ENCODE measurements at places on chromosomes 11 and 22.

DNA sequence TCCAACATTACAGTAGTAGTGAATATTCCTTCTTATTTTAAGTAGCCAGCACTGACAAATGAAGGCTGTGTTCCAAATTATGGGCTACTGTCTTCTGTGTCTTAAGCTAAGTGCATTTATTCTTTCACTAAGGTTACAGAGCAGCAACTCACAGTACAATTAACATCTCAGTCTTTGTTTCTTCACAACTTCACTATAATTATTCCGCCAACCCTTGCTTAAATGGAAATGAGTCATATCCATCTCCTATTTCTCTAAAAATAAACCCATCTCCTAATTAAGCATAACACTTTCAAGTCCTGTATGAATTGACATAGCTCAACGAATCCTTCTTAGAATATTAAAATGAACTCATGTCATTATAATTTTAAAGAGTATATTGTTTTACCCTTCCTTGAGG lies 6.7 kb downstream of the ETS1 start:
- DNase-seq, result no peak

GRCh38 chr11:68303982-68304780 lies 8.2 kb upstream of the LRP5 start:
- DNase-seq, result no peak

- no peak for DNase-seq
These were observed 21.6 kb upstream of the SESN3 start for GRCh38 chr11:95252586-95252985.

- DNase-seq, result no peak
These were observed 26.3 kb upstream of the SORL1 start for GRCh38 chr11:121425828-121426227.

GRCh38 chr11:57406337-57406904 lies 16.0 kb upstream of the PRG2 start:
- no peak for DNase-seq

DNA sequence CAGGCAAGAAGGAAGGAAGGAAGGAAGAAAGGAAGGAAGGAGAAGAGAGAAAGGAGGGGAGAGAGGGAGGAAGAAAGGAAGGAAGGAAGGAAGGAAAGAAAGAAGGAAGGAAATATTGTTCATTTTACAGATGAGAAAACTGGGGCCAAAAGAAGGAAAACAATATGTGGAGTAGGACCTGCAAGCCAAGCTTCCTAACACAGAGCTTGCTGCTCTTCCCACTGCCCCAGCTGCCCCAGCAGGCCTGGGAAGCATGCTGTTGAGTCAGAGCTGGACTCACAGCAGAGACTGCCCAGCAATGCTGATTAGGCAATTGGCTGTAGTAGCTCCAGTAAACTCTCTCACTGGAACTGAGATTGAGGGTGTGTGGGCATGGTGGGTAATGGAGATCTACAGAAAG lies 42.6 kb upstream of the SMCO4 start:
- no peak for DNase-seq

DNA sequence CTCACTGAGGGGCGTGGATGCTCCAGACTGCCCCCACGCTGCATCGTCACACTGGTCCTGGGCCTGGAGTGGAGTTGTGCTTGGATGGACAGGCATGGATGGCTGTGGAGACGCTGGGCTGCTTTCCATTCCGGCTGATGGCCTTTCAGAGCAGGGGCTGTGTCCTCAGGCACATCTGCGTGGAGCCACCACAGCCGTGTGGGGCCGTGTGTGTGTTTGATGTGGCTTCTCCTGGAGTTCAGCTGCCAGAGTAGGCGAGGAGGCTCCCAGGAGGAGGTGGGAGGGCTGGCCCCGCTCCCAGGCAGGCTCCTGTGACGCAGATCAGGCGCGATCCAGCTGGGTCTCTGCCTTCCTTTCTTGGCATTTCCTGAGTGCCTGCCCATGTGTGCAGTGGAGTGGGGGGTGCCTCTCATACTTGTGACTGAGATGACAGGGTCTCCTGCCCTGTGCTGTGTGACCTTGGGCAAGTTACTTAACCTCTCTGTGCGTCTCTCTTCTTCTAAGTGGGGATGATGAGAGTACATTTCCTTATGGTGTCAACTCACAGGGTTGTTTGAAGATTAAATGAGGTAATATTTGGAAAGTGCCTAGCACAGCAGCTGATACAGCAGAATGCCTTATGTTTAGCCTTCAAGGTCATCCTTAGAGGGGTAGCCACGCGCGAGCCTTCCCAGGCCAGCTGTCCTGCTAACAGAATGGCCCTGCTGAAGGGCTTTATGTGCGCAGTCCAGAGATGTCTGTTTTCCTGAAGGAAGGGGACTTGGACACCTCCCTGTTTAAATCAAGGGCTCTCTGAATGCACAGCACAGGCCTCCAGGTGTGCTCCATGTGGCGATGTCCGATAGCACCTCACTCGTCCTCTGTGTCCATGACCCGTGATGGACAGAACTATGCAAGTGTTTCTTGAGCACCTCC lies 33.5 kb downstream of the GLB1L2 start:
- DNase-seq, result no peak

GRCh38 chr22:45770506-45770905 lies 98.9 kb downstream of the ATXN10 start:
- no peak for DNase-seq

GRCh38 chr11:66189031-66189745 lies 79.3 kb upstream of the RAB1B start:
- no peak for DNase-seq

GRCh38 chr11:32266601-32267000 lies 168.7 kb downstream of the WT1 start:
- DNase-seq, result no peak

- no peak for DNase-seq
These were observed 131.9 kb downstream of the SHANK2 start for GRCh38 chr11:71120471-71120896.

GRCh38 chr11:875769-876301 lies 33.2 kb downstream of the TSPAN4 start:
- DNase-seq, result no peak

DNA sequence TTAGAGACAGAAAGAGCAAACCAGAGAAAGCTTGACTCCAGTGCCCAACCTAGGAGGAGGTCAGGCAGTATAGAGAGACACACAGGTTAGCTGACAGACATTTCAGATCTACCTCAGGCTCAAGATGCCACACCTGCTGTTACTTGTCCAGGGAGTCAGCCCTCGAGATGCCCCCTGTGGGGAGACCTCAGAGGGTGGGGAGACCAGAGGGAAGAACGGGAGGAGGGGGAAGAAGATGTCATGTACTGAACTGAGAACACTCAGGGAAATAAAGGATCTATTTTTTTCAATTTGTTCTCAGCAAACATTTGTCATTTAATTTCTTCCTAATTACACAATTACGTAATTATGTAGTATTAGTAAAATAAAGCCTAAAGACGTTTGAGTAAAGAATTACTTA lies 196.3 kb upstream of the CADM1 start:
- no peak for DNase-seq

- no peak for DNase-seq
These were observed 56.1 kb downstream of the MED15 start for GRCh38 chr22:20563466-20563906.

GRCh38 chr11:59967677-59968394 lies 4.0 kb downstream of the OOSP4A start:
- DNase-seq, result no peak

- DNase-seq, result no peak
These were observed 469.8 kb downstream of the BRD1 start for GRCh38 chr22:49357661-49358440.

DNA sequence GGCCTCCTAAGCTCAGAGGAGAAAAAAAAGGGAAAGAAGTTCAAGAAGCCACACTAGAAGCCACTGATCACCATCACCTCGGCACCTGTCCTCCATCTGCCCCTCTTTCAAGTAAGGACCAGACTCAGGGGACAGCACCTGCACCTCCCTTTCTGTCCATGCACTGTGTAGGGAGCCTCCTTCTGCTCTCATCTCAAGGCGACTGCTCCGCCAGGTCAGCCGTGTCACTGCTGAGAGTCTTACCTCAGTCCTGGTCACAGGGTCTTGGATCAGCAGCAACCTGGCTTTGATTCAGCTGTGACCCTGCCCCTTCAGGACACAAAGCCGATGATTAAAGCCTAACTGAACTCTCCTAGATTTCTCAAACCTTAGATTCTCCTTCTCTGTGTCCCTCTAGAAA lies 101.5 kb downstream of the ZNF280B start:
- DNase-seq, result no peak

GRCh38 chr11:74984070-74984469 lies 4.7 kb upstream of the NEU3 start:
- DNase-seq, result no peak

- no peak for DNase-seq
These were observed 106.4 kb upstream of the SESN3 start for GRCh38 chr11:95337175-95337957.

DNA sequence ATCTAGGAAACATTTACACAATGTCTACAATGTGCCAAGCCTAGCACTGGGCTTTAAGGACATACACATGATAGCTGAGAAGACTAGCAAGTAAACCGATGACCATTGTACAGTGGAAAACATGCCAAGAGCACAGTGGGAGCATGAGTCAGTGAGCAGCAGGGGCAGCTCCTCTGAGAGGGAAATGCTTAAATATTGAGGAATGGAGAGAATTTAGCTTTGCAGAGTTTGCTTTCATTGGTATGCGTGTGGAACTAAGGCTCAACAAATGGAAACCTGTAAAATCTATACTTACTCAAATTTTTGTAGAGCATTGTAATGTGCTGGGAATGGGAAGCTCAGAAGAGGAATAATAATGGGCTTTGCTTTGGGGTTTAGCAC lies 282.3 kb downstream of the ST3GAL4 start:
- no peak for DNase-seq

GRCh38 chr22:49522582-49523373 lies 304.9 kb downstream of the BRD1 start:
- no peak for DNase-seq

DNA sequence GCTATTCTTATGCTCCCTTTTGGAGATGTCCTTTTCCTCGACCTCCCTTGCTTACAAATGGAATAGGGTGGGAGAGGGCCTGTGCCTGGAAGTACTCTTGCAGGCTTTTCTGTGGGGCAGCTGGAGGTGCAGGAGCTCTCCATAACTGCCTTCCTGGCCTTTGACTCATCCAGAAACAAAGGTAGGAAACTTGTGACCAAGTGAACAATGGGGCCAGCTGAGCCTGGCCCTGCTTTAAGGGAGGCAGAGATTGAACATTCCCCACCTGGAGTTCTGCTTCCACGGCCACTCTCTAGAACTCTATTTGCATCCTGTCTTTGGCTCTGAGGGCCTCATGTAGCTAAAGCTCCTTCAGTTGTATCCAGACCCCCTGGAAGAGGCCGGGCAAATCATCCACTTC lies 5.1 kb upstream of the LYVE1 start:
- no peak for DNase-seq

DNA sequence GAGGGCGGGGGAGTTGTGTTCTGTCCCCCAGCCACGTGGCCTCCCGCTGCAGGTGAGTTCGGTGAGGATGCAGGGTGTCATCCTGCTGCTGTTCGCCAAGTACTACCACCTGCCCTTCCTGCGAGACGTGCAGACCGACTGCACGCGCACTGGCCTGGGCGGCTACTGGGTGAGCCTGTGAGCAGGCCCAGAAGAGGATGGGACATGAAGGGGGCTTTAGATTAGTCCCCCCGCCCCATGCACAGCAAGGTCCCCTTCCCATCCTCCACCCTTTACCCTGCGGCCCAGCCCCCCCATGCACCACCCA lies 4.1 kb downstream of the INPP5J start:
- no peak for DNase-seq

- DNase-seq, result no peak
These were observed 86.5 kb downstream of the FAM76B start for GRCh38 chr11:95703049-95703448.

DNA sequence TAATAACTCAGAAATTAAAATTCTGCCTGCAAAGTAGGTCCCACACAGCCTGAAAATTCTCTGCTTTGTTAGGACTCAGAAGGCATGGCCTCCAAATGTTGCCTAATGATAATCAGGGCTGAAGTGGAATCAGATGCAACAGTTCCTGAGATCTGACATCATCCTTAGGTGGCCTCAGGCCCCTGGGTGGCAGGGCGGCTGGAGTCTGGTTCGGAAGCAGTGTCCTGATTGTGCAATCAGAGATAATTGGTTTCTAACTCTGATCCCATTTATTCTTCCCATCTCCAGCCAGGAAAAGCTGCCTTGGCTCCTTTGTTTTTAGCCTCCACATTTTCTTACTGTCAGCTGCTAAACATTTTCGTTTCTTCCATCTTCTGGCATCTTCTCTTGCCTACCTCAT lies 399.3 kb downstream of the OPCML start:
- DNase-seq, result no peak

GRCh38 chr11:834371-835316 lies 1.9 kb downstream of the CD151 start:
- no peak for DNase-seq

DNA sequence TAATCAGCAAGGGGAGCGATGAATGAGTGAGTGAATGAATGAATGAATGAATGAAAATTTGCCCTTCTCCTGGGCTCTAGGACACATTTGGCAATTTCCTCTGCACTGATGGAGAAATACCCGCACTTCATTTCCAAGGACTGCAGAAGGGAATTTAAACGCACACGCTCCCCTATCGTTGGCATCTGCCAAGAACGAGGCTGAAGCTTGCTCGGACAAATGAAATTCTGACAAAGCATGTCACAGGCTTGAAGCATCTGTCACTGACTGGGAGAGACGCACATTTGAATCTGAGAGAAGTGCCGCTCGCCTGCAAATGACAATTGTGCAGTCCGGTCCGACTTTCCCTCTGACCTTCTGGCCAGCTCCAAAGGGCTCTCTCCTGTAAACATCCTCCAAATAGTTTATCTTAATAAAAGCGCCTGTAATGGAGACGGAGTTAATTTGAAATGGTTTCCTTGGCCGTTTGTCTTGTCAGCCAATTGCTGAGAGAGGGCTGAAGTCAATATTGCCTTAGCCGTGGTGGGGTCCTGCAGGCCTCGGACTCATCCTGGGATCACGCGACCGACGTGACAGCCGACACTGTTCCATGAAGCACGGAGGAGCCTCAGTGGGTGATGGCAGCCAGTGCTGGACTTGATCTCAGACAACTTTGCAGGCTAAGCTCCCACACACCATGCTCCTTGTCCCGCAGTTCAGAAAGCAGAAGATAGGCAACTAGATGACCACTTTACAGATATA lies 260.7 kb downstream of the MN1 start:
- DNase-seq, result no peak

- DNase-seq, result no peak
These were observed 774 bp upstream of the E2F8 start for GRCh38 chr11:19241260-19242178.

DNA sequence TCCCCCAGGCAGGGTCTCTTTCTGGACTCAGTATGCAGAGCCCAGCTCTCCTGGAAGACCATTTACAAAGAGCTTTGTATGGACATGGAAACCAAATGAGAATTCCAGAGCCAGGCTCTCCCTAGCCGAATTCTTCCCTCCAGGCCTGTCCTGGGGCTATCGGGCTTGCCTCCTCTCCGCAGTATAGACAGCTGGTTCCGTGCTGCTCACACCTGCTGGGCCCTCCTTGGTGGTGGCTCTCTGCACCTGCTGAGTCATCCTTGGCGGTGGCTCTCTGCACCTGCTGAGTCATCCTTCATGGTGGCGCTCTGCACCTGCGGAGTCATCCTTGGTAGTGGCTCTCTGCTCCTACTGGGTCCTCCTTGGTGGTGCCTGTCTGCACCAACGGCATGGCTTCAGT lies 743.5 kb downstream of the BRD1 start:
- DNase-seq, result no peak

GRCh38 chr22:37316875-37317371 lies 34.6 kb downstream of the CYTH4 start:
- no peak for DNase-seq

GRCh38 chr11:16430674-16431073 lies 74.3 kb upstream of the SOX6 start:
- no peak for DNase-seq
